ENCODE measurements at places on chromosomes 11 and 22.

DNA sequence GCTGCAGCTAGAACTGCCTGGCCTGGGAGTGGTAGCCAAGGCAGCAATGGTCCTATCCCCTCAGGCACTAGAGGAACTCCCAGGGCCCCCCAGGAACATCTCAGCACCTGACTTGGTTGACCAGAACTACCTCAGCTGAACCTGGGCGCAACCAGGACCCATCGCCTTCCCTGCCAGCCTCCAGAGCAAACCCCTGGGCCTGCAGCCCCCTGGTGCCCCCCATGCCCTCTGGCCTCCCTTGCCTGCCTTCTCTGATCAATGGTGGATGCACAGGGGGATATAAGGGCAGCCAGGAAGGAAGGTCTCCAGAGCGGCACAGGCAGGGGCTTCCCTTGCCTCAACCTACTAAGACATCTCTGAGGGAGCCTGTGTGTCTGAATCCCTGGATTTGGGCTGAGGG is 13.5 kb downstream of the MS4A10 start:
- DNase-seq, result no peak

DNA sequence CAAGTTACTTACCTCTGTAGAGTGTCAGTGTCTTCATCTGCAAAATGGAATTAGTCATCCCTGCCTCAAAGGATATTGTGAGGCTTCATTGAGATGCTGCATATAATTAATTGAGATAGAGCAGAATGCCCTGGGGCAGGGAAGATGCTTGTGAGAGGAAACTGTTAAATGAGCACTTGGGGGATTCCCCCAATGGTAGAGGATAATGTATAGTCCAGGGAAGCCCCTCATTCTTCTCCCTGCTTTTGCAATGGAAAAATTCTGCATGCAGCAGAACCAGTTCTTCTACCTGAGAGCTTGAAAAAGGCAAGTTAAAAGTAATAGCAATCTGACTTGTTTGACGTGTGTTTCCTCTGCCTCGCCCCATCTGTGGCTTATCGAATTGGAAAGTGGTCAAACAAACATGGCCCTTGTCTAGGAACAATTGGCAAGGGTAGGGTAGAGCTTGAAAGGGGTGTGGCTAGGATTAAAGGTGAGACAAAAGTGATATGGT is 90.9 kb downstream of the NAV2 start:
- DNase-seq, result no peak

- no peak for DNase-seq
Observed at GRCh38 chr11:69915151-69915500, 95.9 kb upstream of the FGF3 start.

DNA sequence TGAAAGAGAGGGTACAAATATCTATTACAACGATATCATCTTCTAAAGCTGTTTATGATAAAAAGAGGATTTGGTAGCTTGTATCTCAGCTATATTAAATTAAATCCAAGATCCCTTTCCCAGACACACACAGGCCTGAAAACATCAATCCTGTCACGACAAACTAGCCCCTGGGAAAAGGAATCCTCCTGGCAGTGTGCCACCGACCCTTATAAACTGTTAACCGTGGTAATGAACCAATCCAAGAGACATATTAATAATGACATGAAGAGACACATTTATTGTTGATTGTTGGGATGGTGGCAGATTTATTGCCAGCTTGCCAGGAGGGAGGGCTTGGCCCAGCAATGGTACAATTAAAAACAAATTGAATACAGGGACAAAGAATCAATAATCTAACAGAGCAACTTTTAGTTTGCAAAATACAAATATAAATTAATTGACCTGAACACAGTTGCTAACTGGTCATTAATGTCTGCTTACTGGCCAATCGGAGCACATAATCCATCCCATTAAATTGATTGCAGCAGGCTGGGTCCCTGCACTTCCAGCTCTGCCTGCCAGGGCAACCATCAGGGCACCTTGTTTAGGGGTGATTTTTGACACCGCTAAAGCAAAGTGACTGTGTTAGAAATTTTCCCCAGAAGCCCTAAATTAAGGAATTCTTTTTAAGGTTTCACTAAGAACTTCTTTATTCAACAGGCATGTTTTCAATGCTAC is 887.6 kb downstream of the OPCML start:
- DNase-seq, result no peak

DNA sequence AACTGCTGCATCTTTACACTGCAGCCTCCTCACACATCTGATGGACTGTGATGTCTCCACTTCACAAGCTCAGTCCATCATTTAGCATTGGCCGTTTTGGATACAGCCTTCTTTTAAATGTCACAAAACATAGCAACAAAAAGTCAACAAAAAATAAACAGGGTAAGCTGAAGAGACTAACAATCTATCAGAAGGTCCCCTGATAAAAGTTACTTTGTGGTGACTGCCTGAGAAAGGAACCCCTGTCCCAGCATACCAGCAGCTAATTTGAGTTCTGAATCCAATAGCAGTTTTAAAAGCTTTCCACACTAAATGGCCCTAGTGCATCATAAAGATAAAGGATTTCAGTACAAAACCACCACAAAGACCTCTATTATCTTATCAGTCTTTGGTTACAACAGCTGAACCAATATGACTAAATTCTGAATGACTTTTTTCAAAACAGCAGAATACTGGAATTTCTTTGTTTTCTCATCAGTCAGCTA is 162.4 kb downstream of the SOX6 start:
- DNase-seq, result no peak

DNA sequence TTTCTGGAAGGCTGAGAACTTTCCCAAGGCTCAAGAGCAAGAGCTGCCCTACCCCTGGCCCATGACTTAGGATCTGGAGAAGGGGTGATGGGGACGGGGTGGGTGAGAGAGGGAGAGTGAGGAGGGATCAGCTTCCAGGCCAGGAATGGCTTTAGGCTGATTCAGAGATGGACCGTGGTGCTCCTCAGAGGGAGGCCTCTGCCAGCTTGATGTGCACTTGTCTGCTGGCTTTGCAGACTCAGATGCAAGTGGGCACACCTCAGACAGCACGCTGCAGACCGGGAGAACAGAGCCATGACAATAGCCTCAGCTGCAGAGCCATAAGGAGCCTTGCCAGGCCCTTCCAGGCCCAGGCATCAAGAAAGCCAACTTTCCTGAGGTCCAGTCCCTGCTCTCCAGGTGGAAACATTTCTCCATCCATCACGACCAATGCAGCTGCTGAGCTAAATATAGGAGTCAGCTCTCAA is 41.3 kb downstream of the ALX4 start:
- DNase-seq, result no peak

DNA sequence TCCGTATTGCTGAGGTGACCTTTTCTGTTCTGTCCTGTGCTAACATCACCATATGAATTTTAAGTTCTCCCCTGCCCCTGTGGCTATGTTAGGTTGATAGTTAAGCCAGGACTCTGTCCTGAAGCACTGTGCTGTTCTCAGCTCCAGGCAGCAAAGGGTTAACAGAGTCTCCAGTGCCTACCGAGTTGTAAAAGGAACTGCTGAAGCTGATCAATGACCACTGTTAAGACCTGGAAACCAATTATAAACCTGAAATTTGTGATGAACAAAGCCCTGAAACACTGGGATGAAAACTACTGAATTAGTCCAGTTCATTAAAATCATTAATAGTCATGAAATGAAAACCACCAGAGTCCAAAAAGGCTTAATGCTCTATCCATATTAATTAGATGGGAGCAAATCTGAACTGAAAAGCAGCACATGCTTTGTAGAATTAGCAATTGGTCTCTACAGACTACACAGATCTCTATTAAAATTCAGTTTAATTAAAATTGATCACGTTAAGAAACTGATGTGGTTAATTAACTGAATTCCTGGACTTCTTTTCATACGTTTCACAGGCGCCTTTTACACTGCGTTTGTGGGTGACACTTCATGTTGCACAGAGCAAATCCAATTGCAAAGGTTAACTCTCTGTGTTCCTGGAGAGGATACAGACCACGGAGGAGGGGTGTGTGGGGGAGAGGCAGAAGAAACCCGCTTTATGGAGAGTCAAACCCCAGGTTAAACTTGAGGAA is 188.5 kb upstream of the MPPED2 start:
- DNase-seq, result no peak

DNA sequence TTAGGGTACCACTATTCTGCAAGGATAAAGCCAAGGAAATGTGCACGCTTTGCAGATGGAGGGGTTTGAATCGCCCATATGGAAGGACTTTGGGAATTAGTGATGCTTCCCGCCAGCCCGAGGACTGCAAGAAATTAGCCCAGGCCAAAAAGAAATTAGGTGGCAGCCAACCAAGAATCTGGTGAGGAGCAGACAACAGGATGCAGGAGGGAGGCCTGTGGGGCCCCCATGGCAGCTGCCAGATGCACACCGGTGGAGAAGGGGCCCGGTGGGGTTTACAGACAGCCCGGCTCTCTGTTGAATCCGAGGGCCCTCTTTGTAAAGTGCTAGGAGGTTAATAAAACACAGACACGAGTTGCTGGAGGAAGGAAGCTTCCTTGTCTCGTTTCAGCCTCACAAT is 73.5 kb downstream of the TIMP3 start:
- no peak for DNase-seq

DNA sequence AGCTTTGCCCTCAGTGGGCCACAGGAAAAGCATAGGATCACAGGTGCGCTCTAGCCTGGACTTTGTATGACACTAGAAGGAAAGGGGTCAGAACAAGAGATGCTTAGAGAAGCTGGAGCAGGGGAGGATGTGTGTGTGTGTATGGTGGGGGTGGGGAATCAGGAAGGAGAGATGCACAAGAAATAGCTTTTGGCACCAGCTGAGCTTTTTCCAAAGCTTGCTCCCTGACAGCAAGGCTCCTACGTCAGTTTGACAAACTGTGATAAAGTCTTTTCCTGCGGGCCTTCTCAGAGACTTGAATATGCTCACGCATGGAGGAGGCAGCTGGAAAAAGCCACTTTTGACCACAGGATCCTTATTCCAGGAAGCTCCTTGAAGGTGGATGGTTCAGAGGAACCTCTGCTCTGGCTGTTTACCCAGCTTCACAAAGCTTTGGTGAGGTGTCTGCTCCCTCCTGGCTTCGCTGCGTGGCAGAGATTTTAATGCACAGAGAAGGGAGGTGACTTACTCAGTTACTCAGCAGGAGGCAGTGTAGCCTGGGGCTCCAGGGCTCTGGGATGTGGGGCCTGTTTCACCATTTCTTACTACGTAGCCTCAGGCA is 3.9 kb downstream of the CDC42EP1 start:
- DNase-seq, result no peak

- no peak for DNase-seq
Observed at GRCh38 chr22:27880778-27881394, 38.2 kb downstream of the PITPNB start.

GRCh38 chr11:127057126-127057525 is 56.6 kb upstream of the KIRREL3 start:
- DNase-seq, result no peak

DNA sequence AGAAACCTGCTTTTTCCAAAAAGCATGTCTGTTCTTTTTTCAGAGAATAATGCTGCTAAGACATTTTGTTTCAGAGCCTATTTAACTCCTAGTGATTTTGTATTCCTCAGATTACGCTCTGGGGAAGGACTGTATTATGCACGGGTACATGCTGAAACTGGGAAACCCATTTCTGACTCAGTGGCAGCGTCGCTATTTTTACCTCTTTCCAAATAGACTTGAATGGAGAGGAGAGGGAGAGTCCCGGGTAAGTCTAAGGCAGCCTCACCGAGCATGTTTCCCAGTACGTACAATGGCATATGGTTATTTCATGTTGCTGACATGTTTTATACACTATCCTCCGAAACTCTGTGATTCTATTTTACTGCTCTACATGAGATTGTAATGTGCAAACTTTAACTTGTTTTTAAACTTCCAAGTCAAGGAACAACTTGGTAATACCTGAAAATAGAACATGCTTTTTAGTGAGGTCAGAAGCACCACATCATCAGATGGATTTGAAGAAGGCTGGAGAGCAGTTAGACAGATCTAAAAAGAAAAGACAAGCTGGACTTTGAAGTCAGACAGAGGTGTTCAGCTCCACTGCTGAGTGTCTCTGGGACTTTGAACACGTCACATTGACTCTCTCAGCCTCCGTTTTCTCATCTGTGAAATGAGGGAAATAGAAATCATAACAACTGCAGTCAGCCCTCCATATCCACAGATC is 23.7 kb upstream of the MYO18B start:
- DNase-seq, result no peak

- no peak for DNase-seq
Observed at GRCh38 chr11:82814379-82814778, 80.7 kb upstream of the FAM181B start.

DNA sequence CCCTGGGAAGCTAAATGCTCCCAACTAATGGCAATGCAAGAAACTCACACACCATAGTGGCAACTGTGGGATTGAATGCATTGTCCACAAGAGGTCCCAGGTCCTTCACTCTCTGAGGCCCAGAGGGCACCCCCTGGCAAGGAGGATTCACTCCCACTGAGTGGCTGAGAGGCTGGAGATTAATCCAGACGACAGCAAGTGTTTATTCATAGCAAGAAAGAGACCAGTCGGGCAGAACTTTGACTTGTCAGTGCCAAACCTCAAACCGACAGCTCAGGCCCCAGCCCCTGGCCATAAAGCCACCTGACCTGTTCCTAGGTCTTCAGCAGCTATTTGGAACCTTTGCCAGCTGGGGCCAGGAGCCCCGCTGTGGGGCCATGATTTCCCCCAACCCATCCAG is 54.5 kb upstream of the MPEG1 start:
- no peak for DNase-seq

DNA sequence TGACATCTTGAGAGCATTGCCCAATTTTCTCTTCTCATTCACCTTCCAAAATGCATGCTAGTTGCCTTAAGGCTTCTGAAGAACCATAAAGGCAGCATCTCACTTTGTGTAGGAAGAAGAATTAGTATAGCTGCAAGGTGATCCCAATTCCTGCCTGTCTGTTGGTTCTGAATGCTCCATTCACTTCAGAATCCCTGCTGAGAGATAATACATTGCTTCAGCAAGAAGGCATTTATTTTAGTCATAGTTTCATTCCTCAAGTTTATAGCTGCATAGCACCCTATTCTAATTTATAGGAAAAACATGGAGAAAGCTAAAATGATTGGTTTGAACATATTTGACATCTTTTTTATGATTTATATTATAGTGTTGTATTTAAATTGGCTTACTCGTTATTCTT is 181.3 kb downstream of the METTL15 start:
- DNase-seq, result no peak

- DNase-seq, result no peak
Observed at GRCh38 chr11:82308979-82309378, 424.7 kb downstream of the FAM181B start.

DNA sequence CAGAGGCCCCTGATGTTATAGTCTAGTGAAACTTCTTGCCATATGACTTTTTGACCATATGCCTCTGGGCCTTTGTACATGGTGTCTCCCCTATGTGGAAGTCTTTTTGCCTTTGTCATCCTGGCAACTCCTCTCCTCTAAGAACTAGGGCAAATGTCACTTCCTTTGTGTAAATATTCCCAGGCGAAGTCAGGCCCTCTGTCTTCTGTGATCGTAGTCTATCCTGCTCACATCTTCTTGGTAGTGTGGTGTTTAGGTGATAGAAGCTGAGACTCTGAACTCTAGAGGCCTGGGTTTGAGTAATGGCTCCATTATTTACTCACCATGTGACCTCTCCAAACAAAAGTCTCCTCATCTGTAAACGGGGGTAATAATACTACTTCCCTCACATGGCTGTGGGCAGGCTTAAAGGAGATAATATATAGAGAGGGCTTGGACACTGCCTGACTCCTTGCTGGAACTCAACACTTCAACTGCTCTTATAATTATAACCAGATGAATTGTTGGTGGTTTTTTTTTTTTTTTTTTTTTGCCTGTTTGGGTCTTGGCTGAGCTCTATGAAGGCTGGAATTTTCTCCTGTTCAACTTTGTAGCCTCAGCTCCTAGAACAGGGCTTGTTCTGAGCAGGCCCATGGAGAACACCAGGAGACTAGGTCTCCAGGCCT is 43.8 kb downstream of the INSC start:
- no peak for DNase-seq

- no peak for DNase-seq
Observed at GRCh38 chr11:64027651-64028397, 7.9 kb upstream of the FLRT1 start.

- DNase-seq, result peak; percentile 65
Observed at GRCh38 chr11:117600234-117600783, 196.7 kb downstream of the DSCAML1 start.
